Right cardiac atrium (tissue), 5 donors: ENCODE measurements at places on chromosomes 5 and 9. TPM values are rescaled to one million over a fixed set of nuclear protein-coding genes. Genes with fewer than 3 reads are reported as not detected.

IFNK gene
- polyA plus RNA-seq, result not detected

DNA sequence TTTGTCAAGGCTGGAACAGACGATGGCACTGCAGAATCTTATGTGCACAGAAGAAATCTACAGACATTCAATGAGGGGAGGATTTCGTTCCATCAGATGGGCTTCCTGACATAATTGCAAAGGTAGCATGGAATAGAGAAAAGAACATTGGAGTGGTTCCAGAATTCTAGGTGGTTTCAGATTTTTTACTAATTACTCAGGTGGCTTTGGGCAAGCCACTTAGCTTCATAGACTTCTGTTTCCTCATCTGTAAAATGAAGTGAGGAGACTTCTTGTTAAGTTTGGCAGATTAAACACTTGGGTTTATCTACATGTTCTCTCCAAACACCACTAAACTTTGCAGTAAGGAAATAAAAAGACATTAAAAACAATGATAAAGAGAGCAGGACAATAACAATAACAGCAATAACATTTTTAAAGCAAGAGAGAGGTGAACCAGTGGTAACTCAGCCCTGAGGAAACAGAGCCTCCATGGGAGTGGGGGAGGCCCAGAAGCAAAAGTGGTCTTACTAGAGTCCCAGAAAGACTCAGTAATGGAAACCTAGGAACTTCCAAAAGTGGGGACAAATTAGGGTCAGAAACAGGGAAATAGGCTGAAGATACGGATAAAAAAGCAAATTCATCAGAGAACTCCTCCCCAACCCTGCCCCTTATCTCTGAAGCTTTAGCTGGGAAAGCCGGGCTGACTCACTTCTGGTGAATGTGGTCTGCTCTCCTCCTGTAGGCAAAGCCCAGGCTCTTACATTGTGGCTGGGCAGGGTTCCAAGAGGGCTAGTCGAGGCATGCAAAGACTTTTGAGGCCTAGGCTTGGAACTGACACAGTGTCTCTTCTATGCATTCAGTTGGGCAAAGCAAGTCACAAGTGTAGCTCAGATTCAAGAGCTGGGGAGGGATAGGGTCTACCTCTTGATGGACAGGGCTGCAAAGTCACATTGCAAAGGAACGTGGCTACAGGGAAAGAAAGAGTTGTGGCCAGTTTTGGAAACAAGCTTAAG is 11.8 kb upstream of the ACTBL2 start:
- DNase-seq, result peak; percentile 79

- DNase-seq, result no peak
Measured at GRCh38 chr5:16104961-16105360, 74.6 kb downstream of the MARCHF11 start.

GRCh38 chr9:16306586-16306985 is 563.9 kb downstream of the BNC2 start:
- no peak for DNase-seq

DNA sequence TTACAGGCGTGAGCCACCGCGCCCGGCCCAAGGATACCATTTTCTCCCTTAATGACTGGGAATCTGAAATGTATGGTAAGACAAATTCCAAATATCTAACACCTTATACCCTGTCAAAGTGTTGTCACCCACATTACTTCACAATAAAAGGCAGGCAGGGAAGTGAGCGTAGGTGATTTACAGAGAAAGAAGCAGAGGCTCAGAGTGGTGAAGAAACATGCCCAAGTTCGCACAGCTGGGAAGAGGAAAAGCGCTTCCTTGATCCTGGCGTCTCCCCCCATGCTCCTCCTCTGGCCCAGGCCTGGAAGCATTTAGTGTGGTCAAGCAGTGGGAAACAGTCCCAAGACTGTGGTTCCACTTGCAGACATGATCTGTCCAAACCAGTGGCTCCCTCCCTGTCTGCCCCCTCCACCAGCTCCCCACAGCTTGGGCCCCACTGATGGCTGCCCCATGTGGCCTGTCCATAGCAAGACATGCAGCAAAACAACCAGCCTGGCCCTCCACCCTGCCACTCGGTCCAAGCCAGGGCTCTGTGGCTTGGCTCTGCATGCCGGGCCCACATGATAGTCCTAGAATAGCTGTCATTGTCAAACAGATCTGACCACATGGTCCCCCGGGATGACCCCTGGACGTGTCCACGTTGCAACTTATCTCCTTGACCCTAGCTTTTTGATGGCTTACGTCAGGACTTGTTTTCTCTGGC is 107.2 kb downstream of the TTLL11 start:
- peak; percentile 87 for DNase-seq
